HCT116 (cell line): ENCODE measurements at places on chromosomes 6 and 20.

- DNase-seq: no peak
Measured at GRCh38 chr6:168724669-168725570, 283.9 kb downstream of the SMOC2 start.

GRCh38 chr6:49519660-49520059, 19.9 kb downstream of the GLYATL3 start:
- DNase-seq: no peak

GRCh38 chr20:47809161-47809960, 24.1 kb upstream of the SULF2 start:
- no peak for DNase-seq

DNA sequence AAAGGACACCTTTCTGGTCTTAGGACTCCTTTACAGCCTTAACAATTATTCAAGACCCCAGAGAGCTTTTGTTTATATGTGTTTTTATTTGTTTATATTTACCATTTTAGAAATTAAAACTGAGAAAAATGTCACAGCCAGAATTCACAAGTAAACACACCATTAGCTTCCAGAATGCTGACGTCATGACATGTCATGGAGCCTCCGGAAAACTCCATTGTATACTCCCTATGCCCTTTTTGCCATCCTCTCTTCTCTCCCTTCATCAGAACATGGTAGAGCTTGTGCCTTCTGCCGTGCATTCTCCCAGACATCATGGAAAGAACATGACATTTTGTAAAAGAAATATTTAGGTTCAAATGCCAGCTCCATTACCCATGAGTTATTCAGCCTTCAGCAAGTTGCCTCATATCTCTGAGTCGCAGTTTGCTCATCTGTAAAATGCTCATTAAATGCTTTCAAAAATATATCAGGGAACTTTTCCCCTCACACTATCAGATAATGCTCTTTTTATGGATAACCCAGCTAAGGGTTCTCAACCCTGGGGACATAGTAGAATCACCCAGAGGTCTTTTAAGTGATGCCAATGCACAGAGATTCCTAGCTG, 27.8 kb downstream of the TNFAIP3 start:
- no peak for DNase-seq

DNA sequence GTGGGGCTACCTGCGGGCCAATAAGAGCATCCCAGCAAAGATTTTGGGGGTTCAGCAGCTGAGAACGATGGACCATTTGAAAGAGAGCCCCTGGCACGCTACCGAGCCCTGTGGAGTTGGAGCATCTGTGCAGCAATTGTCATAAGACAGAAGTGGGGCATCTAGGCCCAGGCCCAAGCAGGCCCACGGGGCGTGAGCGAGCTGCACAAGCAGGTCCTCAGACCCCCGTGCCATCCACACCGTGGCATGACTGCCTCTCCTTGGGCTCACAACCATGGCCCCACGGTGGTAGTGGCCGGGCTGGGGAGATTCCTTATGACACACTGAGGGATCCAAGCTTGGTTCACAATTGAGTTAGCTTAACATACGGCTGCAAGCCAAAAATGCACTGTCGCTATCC, 103.3 kb upstream of the AGPAT4 start:
- no peak for DNase-seq

- DNase-seq: no peak
Measured at GRCh38 chr6:115753446-115753845, 307.2 kb downstream of the FRK start.

DNA sequence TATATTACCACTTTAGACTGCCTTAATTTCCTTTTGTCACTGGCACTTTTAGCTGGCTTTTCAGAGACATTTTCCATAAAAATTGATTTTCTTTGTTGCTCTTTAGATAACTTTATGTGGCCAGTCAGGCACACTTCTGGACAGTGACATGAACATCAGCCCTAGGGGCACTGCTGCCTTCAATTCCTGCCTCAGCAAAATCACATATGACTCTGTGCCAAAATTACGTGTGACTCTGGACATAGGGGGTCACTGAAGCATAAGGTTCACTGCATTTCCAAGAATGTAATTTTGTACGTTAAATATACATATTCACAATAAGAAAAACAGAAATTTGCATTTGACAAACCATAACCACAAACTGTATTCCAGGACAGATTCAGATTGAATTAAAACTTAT, 66.5 kb downstream of the ESF1 start:
- DNase-seq: no peak

GRCh38 chr6:129069006-129069405, 186.1 kb downstream of the LAMA2 start:
- no peak for DNase-seq

- DNase-seq: no peak
Measured at GRCh38 chr6:153059757-153060156, 57.2 kb upstream of the MTRF1L start.

DNA sequence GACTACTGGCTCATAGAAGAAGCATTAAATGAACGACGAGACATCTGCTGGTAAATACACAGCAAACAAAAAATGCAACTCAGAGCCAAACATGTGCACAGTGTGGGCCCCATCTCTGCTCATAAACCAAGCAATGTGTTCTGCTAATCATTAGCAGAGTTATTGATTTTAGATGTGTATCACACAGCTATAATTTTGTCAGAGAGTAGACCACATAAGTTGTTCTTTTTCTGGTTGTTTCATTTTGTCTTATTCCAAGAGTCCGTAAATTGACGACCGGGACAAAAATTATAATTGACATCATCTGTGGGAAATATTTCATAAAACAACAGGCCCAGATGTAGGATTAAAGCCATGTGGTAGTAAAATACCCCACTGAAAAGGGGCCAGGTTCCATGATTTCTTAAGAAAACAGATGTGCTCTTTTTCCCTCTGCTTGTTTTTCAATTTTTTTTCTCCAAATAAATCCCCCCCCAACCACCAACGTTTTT, 423.6 kb downstream of the HAO1 start:
- DNase-seq: no peak

DNA sequence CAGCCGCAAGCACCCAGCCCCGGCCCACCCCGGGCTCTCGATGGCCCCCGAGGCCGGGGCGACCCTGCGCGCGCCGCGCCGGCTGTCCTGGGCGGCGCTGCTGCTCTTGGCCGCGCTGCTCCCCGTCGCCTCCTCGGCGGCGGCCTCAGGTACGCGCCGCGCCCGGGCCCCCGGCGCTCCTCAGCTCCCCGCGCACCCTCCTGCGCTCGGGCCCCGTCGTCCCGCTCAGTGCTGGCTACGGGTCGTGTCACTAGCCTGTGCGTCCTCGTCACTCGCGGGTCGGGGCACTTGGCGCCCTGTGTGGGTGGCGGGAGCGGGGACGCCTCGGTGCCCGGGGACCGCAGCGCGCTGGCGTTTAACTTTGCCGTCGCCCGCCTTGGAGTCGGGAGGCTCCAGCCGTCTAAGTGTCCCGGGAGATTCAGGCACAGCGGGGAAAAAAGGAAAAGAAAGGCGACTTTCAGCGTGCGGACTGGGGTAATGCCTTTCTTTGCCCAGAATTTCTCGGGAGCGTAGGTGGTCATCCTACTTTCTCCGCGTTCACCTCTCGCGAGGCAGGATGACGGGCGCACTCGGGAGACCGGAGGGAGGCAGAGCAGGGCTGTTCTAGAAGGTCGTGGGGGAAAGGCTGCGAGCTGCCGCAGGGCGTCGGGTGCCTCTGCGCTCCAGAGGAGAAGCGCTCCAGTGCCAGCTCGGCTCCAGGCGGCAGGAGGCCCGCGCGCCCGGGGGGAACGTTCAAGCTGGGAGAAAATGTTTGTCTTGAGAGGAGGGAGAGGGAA, 545 bp downstream of the FNDC1 start:
- no peak for DNase-seq

- no peak for DNase-seq
Measured at GRCh38 chr20:3077618-3078134, 6.3 kb downstream of the OXT start.

DNA sequence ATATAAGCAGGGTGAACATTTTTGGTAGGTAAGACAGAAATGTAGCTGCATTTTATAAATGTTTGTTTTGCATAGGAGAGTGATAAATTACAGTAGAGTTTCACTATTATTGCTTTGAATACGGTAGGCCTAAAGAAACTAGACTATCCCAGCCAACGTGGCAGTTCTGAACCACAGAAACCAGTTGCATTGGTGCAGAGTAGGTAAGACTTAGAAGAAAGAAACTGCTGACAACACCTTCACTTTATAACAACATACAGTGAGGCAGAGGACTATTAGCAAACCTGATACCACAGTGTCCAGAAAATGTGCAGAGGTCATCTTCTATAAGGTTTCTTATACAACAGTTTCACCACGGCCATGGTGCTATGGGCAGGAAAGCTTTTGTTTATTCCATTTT, 566.1 kb downstream of the KIF16B start:
- DNase-seq: no peak

DNA sequence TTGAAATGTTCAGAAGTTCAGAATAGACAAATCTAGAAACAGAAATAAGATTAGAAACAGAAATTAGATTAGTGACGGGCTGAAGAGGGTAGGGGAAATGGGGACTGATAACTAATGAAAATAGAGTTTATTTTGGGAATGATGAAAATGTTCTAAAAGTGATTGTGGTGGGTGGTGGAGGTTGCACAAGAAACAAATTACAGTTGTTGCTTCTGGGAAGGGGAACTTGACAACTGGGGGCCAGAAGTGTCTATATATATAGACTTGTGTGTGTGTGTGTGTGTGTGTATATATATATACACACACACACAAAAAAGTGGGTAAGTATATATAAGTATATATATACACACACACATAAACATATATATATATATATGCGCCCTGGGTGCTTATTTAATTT, 86.5 kb upstream of the RREB1 start:
- no peak for DNase-seq

DNA sequence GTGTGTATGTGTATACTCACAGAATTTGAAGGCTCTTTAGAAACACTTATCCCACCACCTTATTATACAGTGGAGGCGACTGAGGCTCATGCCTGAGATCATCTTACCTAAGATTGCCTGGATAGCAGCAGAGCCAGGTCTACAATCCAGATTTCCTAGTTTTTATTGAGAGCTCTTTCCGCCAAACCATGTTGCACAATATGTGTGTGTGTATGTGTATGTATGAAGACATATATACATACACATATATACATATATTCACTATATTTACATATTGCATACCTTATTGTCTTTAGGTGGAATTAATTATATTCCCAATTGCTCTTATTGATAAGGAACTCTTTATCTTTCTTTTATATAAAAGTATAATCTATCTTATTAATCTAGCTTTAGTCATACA, 130.6 kb downstream of the AFG1L start:
- no peak for DNase-seq

GRCh38 chr6:81697559-81697958, 54.9 kb downstream of the TENT5A start:
- no peak for DNase-seq

- no peak for DNase-seq
Measured at GRCh38 chr20:37381621-37382471, 35.9 kb downstream of the SRC start.

GRCh38 chr6:26476896-26477295, 19.1 kb downstream of the BTN2A1 start:
- DNase-seq: no peak

GRCh38 chr6:101281266-101281665, 112.2 kb upstream of the GRIK2 start:
- DNase-seq: no peak

- no peak for DNase-seq
Measured at GRCh38 chr6:26375270-26375669, 7.6 kb upstream of the BTN2A2 start.

DNA sequence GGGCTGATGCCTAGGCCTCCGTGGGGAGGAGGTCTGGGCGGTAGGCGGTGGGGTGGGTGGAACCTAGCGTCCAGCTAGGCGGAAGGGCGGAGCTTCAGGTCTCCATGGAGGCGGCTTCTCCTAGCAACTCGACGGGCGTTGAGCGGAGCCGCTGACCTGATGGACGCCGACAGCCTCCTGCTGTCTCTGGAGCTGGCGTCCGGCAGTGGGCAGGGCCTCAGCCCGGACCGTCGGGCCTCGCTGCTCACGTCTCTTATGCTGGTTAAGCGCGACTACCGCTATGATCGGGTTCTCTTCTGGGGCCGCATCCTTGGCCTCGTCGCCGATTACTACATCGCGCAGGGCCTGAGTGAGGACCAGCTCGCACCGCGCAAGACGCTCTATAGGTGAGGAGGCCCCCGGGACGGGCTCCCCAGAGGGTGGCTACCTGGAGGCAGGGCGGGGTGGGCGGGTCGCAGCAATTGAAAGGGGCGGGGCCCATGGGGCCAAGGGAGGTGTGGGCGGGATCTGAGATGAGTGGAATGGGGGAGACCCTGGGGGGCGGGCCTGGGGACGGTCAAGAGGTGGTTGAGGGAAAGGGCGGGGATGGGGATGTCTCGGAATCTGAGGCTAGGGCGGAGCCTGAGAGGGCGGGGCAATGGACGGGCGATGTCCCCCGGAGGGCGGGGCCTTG, at the start of gene RSPH9:
TSS of gene RSPH9 (plus strand) at position 97 of the 673 bp plus-strand sequence. CDS start at position 160, 63 bp downstream.
- DNase-seq: no peak

DNA sequence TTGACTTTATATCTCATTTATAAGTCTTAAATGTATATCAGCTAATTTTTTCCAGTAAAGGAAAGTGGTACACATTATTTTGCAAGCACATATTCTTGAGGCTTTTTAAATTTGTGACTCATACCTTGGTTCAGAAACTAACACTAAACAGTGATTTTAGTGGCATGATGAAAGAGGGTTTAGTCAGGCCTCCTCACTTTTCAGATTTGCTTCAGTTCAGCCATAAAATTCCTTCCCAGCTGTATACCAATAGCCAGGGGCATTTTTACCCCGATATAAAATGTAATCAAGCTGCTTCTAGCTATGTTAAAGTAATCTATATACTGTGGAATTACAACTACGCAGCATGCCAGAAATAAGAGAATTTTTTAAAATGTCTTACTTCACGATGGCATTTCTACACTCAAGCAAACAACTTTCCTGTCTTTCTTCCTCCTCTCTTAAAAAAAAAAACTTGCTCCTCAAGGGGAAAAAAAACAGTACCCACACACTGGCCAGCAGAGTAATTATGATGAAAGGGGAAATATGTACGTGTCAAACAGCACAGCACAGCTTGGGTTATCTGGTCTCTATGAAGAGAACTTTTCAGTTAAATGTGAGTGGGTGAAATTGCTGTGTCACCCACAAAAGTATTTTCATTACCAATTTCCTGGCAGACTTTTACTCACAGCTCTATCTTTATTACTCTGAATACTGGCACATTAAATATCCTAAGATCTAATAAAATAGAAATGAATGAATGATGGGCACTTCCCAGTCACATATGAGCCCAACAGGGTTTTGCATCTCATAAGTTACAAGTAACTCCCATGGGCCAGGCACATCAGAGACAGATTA, 244.8 kb upstream of the TENT5A start:
- DNase-seq: no peak

GRCh38 chr6:20722455-20722854, 188.2 kb downstream of the CDKAL1 start:
- no peak for DNase-seq

- no peak for DNase-seq
Measured at GRCh38 chr6:157808405-157808950, 14.6 kb upstream of the SNX9 start.

DNA sequence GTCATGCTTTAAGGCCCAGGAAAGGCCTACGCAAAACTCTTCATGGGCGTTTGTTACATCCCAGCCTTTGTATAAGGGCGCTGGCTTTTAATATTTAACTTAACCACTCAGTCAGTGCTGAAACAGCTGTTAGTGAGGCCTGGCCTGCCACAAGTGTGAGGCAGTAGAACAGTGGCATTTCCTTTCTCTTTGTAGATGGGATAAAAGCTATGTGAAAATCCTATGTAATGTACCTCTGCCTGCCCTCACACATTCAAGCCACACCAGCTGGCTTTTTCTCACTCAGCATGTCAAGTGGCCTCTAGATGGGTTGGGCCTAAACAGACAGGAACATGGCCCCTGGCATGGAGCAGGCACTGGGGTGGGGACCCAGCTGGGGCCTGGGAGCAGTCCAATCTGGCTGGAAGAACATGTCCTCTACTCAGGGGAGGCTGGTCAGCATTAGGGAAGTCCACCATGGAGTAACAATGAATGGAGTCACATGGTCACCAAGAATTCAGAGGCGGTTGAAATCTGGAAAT, 20.7 kb downstream of the CGA start:
- DNase-seq: no peak
